Panc1 (cell line): ENCODE measurements at places on chromosomes 2 and 18.

- H3K4me3 ChIP-seq = no peak overlapping the region
- H3K27me3 ChIP-seq = no peaks in the 10 kb centered on the region; the same call in 1 of the 2 replicates
- no peak for DNase-seq
- no peak overlapping the region for H3K27ac ChIP-seq
- no peaks in the 10 kb centered on the region for H3K4me1 ChIP-seq
These were observed 43.0 kb downstream of the FBXO48 start for GRCh38 chr2:68423966-68424650.

DNA sequence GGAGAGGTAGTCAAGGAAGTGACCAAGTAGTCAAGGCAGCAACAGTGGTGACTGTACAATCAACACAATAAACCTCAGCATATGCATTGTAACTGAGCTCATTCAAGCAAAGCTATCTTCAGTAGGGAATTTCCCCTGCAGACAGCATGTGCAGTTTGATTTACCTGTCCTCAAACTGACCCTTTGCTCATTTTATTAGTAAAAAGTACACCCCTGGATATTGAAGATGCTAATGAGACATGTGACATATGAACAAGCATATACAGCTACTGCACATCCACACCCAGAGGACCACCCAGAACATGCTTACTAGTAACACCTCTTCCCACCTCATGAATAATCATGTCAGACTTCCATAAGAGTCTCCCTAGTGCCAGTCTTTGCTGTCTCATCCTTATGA, 15.4 kb downstream of the C2orf81 start:
- H3K4me3 ChIP-seq = no peak overlapping the region
- H3K27me3 ChIP-seq = no peaks in the 10 kb centered on the region
- H3K36me3 ChIP-seq = no peaks in the 10 kb centered on the region
- DNase-seq = no peak
- no peak overlapping the region for H3K27ac ChIP-seq
- H3K4me1 ChIP-seq = no peaks in the 10 kb centered on the region

DNA sequence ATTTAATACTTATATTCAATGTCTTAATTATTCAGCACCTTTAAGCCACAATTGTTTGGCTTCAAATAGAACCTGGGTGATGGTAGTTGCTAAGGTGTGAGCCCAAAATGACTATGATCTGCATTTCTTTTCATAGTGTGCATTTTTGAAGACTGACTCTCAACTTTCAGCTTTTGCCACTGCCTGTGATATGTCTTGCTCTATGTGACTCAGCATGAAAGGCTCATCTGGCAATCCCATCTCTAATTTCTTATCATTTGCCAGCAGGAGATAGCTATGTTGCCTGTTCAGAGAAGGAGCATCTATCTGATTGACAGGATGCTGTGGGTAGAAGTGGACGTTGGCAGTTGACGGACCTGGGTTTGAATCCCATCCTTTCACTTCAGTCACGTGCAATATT, 34.5 kb upstream of the CCDC93 start:
- no peak overlapping the region for H3K27ac ChIP-seq
- DNase-seq = no peak
- peaks cover 13% of the 10 kb centered on the region; the same call in 1 of the 2 replicates for H3K27me3 ChIP-seq
- H3K36me3 ChIP-seq = no peaks in the 10 kb centered on the region

DNA sequence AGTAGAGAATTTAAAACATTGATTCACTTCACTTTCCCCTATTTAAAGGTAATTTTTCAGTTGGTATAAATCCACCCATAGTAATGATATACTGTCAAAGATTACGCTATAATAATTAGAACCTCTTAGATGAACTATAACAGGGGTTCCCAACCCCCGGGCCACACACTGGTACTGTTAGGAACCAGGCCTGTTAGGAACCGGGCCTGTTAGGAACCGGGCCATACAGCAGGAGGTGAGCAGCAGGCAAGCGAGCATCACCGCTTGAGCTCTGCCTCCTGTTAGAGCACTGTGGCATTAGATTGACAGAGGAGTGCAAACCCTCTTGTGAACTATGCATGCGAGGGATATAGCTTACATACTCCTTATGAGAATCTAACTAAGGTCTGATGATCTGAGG, 34.0 kb upstream of the CD302 start:
- no peaks in the 10 kb centered on the region for H3K36me3 ChIP-seq
- H3K27ac ChIP-seq = no peak overlapping the region
- H3K4me1 ChIP-seq = no peaks in the 10 kb centered on the region

GRCh38 chr18:13536578-13536977, 189.8 kb downstream of the FAM210A start:
- no peak for DNase-seq
- H3K27me3 ChIP-seq = peaks cover 26% of the 10 kb centered on the region
- H3K4me3 ChIP-seq = no peak overlapping the region
- no peak overlapping the region for H3K27ac ChIP-seq
- H3K36me3 ChIP-seq = no peaks in the 10 kb centered on the region

DNA sequence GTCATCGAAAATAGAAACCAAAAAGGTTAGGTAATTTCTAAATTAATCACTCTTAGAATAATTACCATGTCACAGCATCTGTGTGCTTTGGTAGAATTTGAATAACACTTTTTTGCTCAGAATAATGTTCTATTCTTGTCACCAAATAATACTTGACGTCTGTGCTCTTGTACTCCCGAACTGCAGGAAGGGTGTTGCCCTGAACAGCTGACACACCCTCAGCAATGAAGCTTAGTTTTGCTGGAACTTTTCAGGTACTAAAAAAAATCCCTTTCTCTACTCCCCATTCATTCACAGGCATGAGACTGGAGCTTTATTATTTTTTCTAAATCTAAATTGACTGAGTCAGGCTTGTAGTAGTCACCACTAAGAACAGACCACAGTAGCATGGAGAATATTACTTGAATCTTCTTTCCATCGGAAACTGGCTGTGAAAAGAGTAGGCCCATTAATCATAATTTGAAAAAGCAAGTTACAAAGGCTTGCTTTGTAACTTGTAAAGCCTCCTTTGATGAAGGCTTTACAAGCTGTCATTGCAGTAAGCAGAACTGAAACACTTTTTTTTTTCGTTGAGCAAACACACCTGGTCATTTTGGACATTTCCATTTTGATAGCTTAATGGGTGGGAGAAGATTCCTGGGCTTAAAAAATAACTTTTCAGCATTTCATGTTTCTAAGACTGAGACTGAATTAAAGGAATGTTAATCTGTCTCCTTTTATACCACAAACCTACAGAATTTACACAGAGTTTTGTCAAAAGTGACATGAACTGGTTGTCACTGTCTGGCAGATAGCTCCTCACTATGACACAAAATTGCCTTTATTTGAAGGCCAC, 70.3 kb upstream of the PELI1 start:
- H3K36me3 ChIP-seq = no peaks in the 10 kb centered on the region
- DNase-seq = no peak
- no peak overlapping the region for H3K4me3 ChIP-seq
- H3K27ac ChIP-seq = no peak overlapping the region
- H3K4me1 ChIP-seq = no peaks in the 10 kb centered on the region

DNA sequence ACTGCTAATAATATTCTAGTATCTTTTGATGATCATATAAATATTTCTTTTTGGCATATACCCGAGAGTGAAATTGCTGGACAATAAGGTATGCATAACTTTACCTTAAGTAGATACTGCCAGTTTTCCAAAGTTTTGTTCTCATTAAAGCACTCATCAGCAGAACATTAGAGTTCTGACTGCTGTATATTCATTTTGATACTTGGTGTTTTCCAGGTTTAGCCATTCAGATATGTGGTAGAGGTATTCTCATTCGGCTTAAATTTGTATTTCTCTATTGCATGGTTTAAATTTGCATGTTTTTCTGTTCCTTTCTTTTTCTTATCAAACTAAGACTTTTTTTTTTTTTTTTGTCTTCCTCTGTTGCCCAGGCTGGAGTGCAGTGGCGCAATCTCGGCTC, 18.2 kb downstream of the CYBRD1 start:
- H3K36me3 ChIP-seq = no peaks in the 10 kb centered on the region
- H3K27me3 ChIP-seq = peaks cover 2% of the 10 kb centered on the region; the same call in 1 of the 2 replicates
- H3K4me1 ChIP-seq = no peaks in the 10 kb centered on the region
- H3K27ac ChIP-seq = no peak overlapping the region
- no peak for DNase-seq

DNA sequence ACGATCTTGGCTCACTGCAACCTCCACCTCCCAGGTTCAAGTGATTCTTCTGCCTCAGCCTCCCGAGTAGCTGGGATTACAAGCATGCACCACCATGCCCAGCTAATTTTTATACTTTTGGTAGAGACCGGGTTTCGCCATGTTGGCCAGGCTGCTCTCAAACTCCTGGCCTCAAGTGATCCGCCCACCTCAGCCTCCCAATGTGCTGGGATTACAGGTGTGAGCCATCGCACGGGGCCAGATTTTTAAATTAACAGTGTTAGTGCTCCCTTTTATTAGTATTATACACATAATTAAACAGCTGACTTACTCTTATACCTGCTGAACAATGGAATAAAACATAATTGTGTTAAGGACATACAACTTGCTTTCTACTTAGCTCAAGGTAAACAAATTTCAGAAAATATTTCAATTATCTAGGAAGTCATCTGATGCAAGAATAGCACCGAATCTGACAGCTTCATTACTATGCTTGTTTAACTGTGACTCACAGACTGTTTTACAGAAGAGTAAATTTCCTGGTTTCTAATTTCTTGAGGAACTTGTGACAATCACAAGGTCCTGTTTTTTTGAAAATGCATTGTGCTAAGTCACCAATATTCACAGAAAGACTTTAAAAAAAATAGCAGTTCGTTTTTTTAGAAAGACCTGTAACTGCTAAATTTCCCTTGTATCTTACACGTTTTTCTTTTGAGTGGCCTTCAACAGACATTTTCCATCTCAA, 51.2 kb downstream of the SPIRE1 start:
- H3K4me1 ChIP-seq = peaks cover 34% of the 10 kb centered on the region
- peak; percentile 75 for DNase-seq
- no peaks in the 10 kb centered on the region for H3K36me3 ChIP-seq
- H3K27me3 ChIP-seq = no peaks in the 10 kb centered on the region
- peak overlapping the region; percentile 91 for H3K27ac ChIP-seq
- no peak overlapping the region for H3K4me3 ChIP-seq

- H3K27ac ChIP-seq = no peak overlapping the region
- no peaks in the 10 kb centered on the region for H3K4me1 ChIP-seq
- no peak for DNase-seq
- no peaks in the 10 kb centered on the region for H3K36me3 ChIP-seq
These were observed 324.1 kb downstream of the CCDC178 start for GRCh38 chr18:33116376-33116775.

DNA sequence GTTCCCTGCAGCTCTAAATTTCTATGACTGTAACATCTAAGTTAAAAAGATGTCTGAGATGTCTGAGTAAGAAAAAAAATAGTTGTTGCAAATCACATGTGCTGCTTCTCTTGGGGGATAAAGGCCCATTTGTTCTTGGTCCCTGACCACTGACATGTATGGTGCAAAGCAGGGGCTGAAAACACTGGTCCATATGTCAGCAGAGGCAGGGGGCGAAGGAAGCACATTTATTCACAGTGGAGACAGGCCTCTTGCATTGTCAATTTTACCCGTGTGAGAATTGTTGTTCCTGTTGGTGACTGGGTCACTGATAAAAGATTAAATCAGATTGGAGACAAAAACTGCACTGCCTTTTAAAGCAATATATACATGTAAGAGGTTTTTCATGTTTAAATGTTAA, 38.8 kb downstream of the PRKCE start:
- no peaks in the 10 kb centered on the region for H3K27me3 ChIP-seq
- no peaks in the 10 kb centered on the region for H3K4me1 ChIP-seq

DNA sequence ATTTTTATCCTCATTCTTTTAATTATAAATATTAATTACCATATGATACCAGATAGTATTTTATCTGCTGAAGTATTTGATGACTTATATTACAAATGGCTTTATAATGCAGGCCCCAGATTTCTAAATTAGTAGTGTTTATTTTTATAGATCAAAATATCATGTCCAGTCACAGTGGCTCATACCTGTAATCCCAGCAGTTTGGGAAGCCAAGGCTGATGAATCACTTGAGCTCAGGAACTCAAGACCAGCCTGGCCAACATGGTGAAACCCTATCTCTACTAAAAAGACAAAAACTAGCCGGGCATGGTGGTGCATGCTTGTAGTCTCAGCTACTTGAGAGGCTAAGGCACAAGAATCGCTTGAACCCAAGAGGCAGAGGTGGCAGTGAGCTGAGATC, 100.1 kb upstream of the ARHGAP15 start:
- H3K4me1 ChIP-seq = no peaks in the 10 kb centered on the region
- H3K36me3 ChIP-seq = no peaks in the 10 kb centered on the region; the same call in 1 of the 2 replicates
- H3K27ac ChIP-seq = no peak overlapping the region
- no peaks in the 10 kb centered on the region for H3K27me3 ChIP-seq
- no peak for DNase-seq

GRCh38 chr2:241003047-241003360, 4.6 kb downstream of the SNED1 start:
- H3K4me3 ChIP-seq = no peak overlapping the region
- H3K27me3 ChIP-seq = no peaks in the 10 kb centered on the region

DNA sequence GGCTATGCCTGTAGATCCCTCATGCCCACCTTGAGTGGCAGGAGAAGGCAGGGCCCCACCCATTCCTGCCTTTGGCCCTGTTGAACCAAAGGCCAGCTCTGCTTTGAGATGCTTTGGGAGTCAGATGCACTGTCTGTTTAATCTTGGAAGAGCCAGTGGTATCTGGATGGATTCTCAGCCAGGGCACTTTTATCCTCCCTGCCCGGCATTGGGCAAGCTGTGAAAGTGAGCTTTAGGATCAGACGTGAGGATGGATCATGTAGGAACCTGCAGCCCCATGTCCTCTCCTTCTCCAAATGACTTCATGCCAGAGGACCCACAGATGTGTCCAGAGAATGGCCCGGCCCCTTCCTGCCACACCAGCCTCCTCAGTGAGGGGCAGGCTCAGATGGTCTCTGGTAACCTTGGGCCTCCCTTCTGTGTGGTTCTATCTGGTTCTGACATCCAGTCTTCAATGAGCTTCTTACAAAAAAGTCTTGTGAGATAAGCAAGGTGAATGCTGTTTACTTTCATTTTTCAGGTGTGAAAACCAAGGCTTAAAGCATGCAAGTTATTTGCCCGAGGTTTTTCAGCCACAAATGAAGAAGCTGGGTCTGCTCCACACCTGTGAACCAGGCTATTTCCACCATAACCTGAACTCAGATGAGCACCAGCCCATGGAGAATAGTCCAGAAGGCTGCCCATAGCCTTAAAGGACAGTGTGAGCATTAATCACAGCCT, 123.8 kb downstream of the KCTD1 start:
- H3K4me1 ChIP-seq = no peaks in the 10 kb centered on the region
- no peaks in the 10 kb centered on the region for H3K36me3 ChIP-seq
- no peak overlapping the region for H3K27ac ChIP-seq

DNA sequence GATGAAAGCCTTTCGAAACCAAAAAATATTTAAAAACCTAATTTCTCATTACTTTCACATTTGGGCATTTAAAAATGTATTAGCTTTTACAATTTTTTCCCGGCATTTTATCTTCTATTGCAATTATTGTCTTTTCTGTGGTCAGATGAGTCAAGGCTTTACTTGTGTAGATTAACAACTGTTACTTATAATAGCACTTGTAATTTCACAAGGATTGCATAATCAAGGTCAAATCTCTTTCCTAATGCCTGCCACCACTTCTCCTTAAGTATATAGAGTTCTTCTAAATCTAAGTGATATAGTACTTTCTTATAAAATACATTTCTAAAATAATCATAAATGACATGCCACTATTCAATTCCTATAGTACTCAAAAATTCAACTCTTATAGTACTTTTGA, 67.2 kb downstream of the SLC8A1 start:
- no peaks in the 10 kb centered on the region for H3K27me3 ChIP-seq
- no peak for DNase-seq
- no peak overlapping the region for H3K27ac ChIP-seq
- no peak overlapping the region for H3K4me3 ChIP-seq
- no peaks in the 10 kb centered on the region for H3K36me3 ChIP-seq
